ENCODE measurements at places on chromosomes 5 and 9. TPM values are rescaled to one million over a fixed set of nuclear protein-coding genes. Genes with fewer than 3 reads are reported as not detected.

Gene PCDHGC3
- 64.1 TPM for total RNA-seq

DNA sequence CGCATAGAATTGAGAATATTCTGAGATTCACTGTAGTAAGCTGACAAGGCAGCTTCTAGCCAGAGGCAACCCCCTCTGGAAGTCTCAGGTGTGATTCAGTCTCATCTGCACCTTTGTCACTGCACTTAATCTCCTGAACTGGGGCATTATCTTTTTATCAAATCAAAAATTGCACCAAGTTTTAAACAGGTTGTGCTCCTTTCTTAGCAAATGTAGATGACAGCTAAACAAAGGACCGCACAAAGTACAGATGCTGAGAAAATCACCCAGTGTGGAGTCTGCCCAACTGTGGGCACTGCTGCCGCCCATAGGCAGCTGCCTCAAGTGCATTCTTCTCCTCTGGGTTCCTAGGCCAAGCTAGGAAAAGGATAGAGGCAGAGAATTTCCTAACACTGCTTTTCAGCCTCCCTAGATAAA is 51.1 kb downstream of the STARD4 start:
- H3K36me3 ChIP-seq, result no peaks in the 10 kb centered on the region
- H3K4me3 ChIP-seq, result no peak overlapping the region
- H3K27me3 ChIP-seq, result peaks cover 3% of the 10 kb centered on the region
- no peaks in the 10 kb centered on the region for H3K4me1 ChIP-seq
- no peak for DNase-seq

Gene SOHLH1
- total RNA-seq, result not detected

Gene GFI1B
- not detected for total RNA-seq

All from suprapubic skin (tissue), 4 donors.